ENCODE measurements at places on chromosomes 5 and 9.

- DNase-seq: no peak
Observed at GRCh38 chr9:7534211-7534935, 265.2 kb downstream of the DMAC1 start.

DNA sequence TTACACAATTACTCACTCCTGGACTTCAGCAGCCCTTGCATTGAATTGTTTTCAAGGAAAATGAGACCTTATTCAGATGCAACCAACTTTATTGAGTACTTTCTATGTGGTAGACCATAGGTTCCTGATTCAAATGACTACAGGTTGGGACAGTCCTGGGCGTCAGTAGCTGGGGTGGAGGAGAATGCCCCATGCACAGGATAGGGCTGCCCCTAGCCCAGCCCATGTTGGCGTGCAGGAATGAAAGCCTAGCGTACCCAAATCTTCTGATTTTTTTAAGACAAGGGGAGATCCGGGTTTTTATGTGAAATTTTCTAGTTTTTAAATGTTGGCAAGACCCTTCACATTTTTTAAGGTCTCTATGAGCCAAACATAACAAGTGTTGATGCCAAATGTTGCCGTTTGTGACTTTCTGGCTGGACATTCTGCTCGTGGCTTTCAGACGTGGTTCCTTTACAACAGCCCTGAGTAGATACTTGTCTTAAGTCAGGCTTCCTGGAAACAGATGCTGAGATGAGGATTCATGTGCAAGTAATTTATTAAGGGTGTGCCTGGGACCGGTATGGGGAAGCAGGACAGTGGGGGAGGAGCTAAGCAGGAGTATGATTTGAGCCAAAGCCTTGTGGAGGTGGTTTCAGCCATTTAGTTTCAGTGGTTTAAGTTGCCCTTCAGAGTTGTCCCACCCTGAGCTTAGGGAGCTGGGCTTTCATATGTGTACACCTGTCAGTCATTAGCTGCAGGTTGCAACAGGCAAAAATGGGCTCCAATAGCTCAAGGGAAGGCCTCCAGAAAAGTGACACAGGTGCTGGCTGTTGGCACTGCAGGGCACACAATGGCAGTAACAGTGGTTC is 154.1 kb downstream of the NTRK2 start:
- no peak for DNase-seq

GRCh38 chr5:97112230-97112629 is 30.2 kb downstream of the LIX1 start:
- no peak for DNase-seq

- no peak for DNase-seq
Observed at GRCh38 chr9:122186301-122186700, 26.6 kb downstream of the MORN5 start.

GRCh38 chr9:27385606-27386322 is 88.8 kb upstream of the EQTN start:
- no peak for DNase-seq

DNA sequence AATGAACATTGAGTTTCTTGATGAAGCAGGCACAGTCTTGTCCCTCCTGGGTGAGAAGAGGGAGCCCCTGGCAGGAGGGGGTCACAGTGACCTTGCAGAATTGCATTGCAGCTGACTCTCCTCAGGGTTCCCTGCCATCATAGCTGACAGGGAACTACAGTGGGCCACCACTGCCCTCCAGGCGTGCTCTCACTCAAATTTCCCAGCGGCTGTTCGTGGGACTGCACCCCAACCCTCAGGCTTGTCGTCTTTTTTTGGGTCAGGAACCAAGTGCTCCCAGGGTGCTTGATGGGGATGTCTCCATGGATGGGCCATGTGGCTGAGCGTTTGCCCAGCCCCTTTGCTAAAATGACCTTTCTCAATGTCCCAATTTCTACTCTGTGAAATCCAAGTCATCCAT is 215.8 kb downstream of the MELK start:
- DNase-seq: no peak

DNA sequence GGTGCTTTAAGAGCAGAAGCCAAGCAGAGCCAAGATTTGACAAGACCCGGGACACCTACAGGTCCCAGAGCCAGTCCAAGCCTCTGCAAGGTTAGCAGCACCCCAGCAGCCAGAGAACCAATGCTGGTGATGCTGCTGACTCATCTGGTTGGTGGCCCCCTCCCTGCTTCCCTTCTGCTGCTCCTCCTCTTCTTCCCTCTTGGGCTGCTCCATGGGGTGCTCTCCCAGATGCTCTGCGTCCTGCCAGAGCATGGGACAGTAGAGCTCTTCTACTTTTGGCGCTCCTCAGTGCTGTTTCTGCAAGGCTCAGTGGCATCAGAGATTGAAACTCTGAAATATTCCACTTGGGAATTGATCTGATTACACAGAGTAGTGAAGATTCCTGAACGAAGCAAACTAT is 76.1 kb upstream of the SAP30L start:
- no peak for DNase-seq

DNA sequence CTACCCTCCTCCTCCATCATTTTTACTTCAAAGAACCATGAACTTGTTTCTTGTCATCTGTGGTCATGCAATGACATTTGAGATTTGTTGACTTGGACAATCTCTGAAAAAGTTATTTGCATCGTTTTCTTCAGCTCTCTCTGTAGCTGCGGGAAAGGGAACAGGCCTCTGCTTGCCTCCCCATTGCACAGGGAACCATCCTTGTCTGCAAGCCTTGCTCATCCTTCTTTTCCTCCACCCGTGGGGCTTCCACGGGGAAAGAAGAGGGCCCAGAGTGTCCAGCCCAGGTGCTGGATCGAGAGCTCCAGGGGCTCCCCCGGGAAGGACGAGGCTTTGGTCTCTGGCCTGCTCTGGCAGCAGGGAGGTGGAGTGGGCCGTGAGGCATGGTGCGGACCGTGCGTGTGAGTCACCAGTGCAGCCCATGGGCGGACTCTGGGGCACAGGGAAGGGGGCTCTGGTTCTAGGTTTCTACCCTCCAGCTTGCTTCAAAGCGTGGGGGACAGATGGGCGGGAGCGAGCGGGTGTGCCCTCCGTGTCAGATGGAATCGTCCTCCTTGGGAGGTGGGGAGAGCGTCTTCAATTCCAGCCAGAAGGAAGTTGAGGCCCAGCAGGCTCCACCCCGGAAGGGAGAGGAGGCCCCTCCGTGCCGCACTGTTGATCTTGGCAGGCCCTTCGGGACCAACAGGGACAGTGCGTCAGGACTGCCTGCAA is 6.0 kb upstream of the IRX4 start:
- DNase-seq: no peak

GRCh38 chr5:159156426-159157238 is 52.7 kb downstream of the RNF145 start:
- DNase-seq: peak; percentile 73

DNA sequence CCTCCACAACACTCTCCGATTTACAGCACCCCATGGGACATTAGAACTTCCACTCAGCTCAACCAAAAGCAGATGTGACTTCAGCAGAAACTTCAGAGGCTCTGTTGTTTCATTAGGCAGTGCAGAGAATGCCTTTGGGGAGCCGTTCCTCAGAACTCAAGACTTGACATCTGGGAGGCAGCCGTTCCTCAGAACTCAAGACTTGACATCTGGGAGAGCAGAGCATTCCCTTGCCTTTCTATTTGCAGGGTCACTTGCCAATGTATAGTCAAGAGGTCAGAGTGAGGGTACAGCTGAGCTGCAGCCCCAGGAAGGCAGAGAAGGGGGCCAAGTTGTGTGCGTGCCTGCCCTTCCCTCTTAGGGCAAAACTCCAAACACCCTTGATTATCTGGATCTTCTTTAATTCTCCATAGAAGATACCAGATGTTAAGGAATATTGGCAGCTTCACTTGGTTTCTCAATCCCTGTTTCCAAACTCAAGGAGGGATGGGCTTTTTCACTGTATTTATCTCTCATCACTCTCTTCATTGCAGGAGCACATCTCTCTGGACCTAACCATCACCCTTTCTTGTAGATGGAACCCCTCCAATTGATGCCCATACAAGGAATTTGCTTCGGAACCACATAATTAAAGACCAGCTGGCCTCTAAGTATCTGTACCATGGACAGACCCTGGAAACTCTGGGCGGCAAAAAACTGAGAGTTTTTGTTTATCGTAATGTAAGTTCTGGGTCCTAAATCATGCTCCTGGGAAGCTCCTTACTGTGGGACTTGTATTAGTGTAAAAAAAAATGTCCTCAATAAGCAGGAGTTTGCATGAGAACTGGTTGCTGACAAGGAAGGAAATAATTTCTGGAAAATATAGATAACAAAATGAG is 25.6 kb downstream of the TGFBI start:
- no peak for DNase-seq

DNA sequence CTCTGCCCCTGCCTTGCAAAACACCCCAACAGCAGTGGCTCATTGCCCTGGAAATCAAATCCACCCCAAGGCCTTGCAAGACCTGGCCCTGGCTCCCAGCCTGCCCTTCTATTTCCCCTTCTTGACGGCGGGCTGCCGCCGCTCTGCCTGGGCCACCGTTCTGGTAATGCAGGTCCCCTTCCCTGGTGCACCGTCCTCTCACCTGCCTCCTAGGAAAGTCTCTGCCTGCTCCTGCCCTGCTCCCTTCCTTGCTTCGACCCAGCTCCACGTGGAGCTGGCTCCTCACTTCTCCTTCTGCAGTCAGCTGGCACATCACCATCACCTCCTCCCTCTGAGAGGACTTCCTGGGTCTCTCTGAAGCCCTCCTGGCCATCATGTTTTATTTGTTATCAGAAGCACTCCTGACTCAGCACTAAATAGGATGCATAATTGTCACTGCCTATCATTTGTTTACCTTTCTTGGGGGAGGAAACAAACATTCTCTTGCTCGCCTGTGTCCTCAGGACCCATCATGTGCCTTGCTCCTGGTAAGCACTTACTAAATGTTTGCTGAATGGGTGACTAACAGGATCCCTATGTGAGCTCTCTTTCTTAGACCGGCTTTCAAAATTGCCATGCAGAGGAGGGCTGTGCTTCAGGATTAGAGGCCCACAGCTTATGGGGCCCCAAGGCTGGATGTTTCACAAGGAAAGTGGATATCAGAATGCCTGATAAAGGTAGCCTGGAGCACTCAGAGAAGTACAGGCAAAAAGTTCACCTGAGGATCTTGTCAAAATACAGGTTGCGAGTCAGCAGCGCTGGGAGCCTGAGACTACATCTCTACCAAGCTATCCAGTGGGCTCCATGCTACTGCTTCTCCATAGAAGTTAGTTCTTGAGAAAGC is 19.6 kb upstream of the C5orf47 start:
- peak; percentile 83 for DNase-seq

DNA sequence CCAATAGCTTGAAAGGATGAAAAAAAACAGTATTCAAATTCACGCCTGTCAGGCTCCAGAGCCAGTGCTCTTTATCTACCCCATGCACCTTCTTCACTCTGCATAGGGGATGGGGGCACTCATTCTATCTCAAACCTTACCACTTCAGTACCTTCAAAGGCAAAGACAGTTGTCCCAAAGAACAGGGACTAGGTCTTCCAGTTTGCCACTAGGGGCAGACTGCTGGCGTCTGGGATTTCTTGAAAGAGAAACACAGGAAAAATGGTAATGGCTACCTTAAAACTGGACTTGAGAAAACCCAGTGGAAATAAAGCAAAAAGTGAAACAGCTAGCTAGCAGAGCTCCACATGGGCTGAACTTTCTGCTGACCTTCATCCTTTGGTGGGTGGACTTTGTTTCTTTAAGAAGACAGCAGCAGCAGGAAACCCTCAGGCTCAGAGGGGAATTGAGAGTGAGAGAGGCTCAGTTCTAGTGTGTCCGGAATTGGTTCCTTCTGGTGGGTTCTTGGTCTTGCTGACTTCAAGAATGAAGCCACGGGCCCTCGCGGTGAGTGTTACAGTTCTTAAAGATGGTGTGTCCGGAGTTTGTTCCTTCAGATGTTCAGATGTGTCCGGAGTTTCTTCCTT is 41.0 kb upstream of the SLC36A1 start:
- DNase-seq: no peak

DNA sequence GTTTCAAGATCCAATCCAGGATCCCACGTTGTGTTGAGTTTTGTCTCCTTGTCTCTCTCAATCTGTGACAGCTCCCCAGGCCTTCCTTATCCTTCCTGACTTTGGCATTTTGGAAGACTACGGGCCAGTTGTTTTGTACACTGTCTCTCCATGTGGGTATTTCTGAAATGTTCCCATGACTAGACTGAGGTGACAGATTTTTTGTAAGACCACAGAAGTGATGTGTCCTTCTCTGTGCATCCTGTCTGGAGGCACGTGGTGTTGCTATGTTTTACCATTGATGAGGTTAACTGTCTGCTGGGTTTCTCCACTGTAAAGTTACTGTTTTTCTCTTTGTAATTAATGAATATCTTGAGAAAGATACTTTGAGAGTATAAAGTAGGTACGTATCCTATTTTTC is 15.7 kb upstream of the PDZD2 start:
- DNase-seq: no peak

DNA sequence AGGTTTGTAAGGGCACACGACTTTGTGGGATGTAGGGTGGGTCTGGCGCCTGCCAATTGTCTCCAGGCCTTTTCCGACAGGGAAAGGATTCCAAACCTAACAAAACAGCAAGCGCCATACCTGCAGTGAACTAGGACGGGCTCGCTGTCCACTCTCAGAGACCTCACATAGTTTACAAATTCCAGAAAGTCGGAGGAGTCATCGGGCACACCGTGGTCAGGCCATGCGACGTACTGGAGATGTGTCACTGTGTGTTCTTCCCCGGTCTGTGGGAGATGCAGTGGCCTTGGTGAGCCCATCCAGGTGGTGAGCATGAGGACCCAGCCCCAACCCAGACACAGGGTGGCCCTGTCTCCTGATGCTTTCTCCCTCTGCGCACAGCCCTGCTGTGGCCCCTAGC is 61.3 kb upstream of the EPB41L4B start:
- no peak for DNase-seq

DNA sequence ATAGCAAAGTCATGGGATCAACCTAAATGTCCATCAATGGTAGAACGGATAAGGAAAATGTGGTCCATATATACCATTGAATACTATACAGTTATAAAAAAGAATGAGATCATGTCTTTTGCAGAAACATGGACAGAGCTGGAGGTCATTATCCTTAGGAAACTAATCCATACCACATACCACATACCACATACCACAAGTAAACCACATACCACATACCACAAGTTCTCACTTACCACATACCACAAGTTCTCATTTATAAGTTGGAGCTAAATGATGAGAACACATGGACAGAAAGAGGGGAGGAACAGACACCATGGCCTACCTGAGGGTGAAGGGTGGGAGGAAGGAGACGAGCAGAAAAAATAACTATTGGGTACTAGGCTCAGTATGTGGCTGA is 154.6 kb upstream of the GHR start:
- DNase-seq: no peak

GRCh38 chr5:11851965-11852716 is 52.1 kb downstream of the CTNND2 start:
- no peak for DNase-seq

DNA sequence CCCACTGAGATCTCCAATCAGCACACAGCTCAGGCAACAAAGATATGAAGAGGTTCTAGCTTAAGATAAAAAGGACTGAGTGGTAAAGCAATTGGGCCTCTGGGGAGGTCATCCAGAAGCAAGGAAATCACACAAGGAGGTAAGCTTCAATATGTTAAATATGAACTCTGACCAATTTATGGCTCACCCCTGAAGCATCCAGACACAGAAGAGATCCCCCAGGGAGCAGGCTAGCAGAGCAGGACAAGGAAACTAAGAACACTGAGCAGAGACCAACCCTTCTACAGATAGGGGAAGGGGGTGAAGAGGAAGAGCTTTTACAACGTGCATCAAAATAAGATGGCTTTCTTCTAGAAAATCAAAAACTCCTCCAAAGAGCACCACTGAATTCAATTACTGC is 616.2 kb downstream of the DNAH5 start:
- DNase-seq: no peak

GRCh38 chr5:3320317-3320875 is 275.2 kb upstream of the IRX1 start:
- no peak for DNase-seq

Measured in SJSA1 (cell line).